ENCODE measurements at places on chromosomes 2 and 18. TPM values are rescaled to one million over a fixed set of nuclear protein-coding genes. Genes with fewer than 3 reads are reported as not detected.

Gene ZSWIM2
- not detected for total RNA-seq

Gene TCF23
- not detected for total RNA-seq

Gene XRCC5
- 237 TPM for total RNA-seq

Gene ZNF514
- total RNA-seq, result 14.6 TPM

Gene SP9
- not detected for total RNA-seq

Gene DUSP19
- total RNA-seq, result 4.4 TPM

Gene LRRC30
- total RNA-seq, result not detected

Gene EMILIN2
- total RNA-seq, result 1.4 TPM

Gene SLC4A3
- 0.26 TPM for total RNA-seq

Gene SCN7A
- total RNA-seq, result not detected

Gene PSD4
- total RNA-seq, result 0.77 TPM

Gene CGREF1
- total RNA-seq, result 1.7 TPM

Gene TEKT4
- total RNA-seq, result not detected
